Glutamatergic neuron (in vitro differentiated cells): ENCODE measurements at places on chromosomes 1 and 21. TPM values are rescaled to one million over a fixed set of nuclear protein-coding genes. Genes with fewer than 3 reads are reported as not detected.

PRPF38B gene
- total RNA-seq: 52.2 TPM

IQCC gene
- 2.7 TPM for total RNA-seq

COG2 gene
- 29.0 TPM for total RNA-seq

TOMM20 gene
- total RNA-seq: 166 TPM

OR2M3 gene
- not detected for total RNA-seq

SLC6A17 gene
- 6.4 TPM for total RNA-seq

FAM163A gene
- total RNA-seq: not detected

GJC2 gene
- 3.0 TPM for total RNA-seq

TTC34 gene
- total RNA-seq: 0.74 TPM

CHI3L1 gene
- not detected for total RNA-seq

PANK4 gene
- total RNA-seq: 58.5 TPM

RBM11 gene
- total RNA-seq: 2.7 TPM

ZNF593OS gene
- 4.2 TPM for total RNA-seq

HES3 gene
- total RNA-seq: 0.66 TPM

DISP3 gene
- total RNA-seq: 179 TPM

ECE1 gene
- total RNA-seq: 36.1 TPM

PGBD5 gene
- 72.4 TPM for total RNA-seq

MAP10 gene
- 3.6 TPM for total RNA-seq

SYCP1 gene
- total RNA-seq: not detected

DNASE2B gene
- total RNA-seq: not detected

FCN3 gene
- not detected for total RNA-seq

ST6GALNAC3 gene
- total RNA-seq: 6.5 TPM

LENEP gene
- 1.3 TPM for total RNA-seq

TSTD1 gene
- 24.2 TPM for total RNA-seq
